Stimulated activated naive B cell treated with anti-CD40 and anti-IgM and Interleukin-4, amounts not matched to agents 10 μg/mL and 1 μg/mL and 100 μg/mL, for 72 hours (primary cell): ENCODE measurements at places on chromosomes 11 and 22.

DNA sequence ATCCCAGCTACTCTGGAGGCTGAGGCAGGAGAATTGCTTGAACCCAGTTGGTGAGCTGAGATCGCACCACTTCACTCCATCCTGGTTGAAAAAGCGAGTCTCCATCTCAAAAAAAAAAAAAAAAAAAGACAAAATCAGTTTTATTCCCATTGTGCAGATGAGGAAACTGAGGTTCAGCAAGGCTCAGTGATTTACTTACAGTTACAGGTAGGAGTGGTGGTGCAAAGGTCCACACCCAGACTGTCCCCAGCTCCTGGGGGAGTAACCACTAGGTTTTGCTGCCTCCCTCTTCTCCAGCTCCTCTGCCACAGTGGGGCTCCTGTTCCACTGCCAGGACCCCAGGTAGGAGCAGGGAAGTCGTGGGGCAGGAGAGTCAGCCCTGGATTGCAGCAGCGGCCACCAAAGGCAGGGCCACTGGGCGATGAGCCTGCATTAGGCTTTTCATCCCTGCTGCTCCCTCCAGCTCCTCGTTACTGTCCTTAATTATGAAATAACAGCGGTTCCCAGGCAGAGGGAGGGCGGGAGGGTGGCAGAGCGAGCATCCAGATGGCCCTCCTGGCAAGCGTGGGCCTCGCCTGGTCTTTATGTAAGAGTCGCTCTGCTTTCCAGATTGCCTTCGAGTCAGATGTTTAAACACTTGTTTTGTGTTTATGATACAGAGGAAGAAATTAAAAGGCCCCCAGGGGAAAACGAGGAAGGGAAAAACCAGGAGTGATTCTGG, 15.5 kb upstream of the RASD2 start:
- peaks cover 18% of the 10 kb centered on the region for H3K4me1 ChIP-seq
- no peak for DNase-seq
- H3K27ac ChIP-seq, result no peak overlapping the region

GRCh38 chr11:116507849-116508695, 264.7 kb downstream of the BUD13 start:
- H3K36me3 ChIP-seq, result no peaks in the 10 kb centered on the region
- no peak overlapping the region for H3K4me3 ChIP-seq
- H3K27ac ChIP-seq, result no peak overlapping the region
- H3K4me1 ChIP-seq, result no peaks in the 10 kb centered on the region
- DNase-seq, result no peak
- peaks cover 47% of the 10 kb centered on the region for H3K27me3 ChIP-seq

DNA sequence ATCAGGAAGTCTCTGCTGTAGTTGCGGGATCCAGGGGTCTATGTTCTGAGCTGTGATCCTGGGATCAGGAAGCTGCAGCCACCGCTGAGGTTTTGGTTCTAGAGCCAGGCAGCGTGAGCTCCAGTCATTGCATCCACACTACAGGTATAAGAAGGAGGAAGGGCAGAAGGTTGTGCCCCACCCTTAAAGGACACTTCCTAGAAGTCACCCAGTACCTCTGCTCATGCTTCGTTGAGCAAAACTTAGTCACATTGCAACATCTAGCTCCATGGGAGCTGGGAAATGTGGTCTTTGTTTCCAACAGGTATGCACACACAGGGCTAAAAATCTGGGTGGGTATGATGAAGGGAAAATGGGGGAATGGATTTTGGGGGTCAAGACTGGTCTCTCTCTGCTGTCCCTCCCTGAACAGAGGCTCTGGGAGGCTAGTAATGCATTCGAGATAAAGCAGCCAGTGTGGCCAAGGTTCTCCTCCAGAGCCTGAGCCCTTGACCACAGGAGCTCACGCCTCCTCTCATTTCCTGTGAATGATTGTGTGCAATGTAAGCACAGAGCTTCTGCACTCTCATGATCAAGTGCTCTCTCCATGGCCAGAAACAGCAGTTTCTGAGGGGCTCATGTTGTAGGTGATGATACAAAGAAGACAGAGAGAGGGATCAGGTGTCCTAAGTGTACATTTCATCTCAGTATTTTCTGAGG, 86.8 kb upstream of the OR4B1 start:
- peaks cover 15% of the 10 kb centered on the region for H3K4me1 ChIP-seq
- no peak overlapping the region for H3K4me3 ChIP-seq
- H3K27me3 ChIP-seq, result no peaks in the 10 kb centered on the region
- H3K36me3 ChIP-seq, result peaks cover 29% of the 10 kb centered on the region
- no peak overlapping the region for H3K27ac ChIP-seq
- no peak for DNase-seq

DNA sequence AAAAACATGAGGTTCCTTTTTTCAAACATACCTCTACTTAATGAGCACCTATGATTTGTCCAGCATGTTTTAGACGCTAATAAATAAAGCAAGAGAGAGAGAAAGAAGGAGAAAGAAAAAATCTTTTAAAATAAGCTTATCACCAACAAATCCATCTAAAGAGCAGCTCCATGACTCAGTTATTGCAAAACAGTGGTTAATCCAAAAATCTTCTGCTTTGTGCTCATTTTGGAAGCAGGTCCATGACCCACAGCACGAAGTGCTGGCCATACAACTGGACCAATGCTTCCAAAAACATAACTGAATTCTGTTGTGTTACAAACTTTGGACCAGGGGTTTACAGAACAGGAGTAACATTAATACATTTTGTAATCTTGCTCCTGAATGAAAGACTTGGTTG, 696.6 kb downstream of the KCNA4 start:
- no peak overlapping the region for H3K4me3 ChIP-seq
- no peaks in the 10 kb centered on the region for H3K36me3 ChIP-seq
- H3K27ac ChIP-seq, result no peak overlapping the region
- DNase-seq, result no peak
- no peaks in the 10 kb centered on the region for H3K27me3 ChIP-seq

- H3K36me3 ChIP-seq, result peaks cover 38% of the 10 kb centered on the region
- peak overlapping the region; percentile 79 for H3K27ac ChIP-seq
- no peaks in the 10 kb centered on the region for H3K27me3 ChIP-seq
- no peak overlapping the region for H3K4me3 ChIP-seq
Observed at GRCh38 chr11:3786781-3787428, 10.4 kb downstream of the NUP98 start.

DNA sequence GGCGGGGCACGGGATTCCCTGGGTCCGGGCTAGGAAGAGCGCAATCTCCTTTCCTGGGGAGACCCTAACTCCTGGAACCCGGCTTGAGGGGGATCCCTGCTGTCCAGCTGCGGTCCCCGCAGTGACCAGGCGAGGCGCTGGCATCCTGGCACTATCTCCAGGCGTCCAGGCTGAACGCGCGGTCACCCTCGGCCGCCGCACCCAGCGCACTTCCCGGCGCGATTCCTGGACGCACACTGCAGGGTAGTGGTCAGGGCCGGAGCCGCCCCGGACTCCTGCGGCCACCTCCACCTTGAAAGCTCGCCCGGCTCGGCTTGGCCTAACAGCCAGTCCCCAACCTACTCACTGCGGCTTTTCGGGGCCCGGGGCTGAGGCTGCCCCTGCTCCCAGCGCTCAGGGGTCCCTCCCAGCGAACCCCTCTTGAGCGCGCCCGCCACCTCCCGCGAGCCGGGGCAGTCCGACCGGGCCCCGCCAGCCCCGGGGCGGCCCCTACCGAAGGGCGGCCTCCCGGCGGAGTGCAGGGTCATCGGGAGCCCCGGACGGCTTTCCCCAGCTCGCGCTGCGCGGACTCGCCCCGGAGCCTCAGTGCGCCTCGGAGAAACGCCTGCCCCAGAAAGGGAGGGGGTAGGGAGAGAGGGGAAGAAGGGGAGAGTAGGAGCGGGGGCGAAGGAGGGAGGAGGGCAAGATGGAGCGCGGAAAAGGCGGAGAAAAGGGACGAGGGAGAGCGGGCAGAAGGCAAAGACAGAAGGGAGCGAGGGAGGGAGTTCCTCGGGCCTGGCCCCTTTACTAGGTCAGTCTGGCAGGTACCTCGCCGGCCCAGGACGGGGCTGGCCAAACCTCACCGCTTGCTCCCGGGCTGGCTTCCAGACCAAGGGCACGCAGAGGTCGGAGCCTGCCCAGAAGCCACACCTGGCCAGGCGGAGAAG, 1.0 kb downstream of the POU2AF3 start:
- H3K36me3 ChIP-seq, result peaks cover 2% of the 10 kb centered on the region
- peak overlapping the region; percentile 88 for H3K4me3 ChIP-seq
- DNase-seq, result peak; percentile 31
- peaks cover 25% of the 10 kb centered on the region for H3K27me3 ChIP-seq
- peak overlapping the region; percentile 73 for H3K27ac ChIP-seq
- peaks cover 42% of the 10 kb centered on the region for H3K4me1 ChIP-seq

DNA sequence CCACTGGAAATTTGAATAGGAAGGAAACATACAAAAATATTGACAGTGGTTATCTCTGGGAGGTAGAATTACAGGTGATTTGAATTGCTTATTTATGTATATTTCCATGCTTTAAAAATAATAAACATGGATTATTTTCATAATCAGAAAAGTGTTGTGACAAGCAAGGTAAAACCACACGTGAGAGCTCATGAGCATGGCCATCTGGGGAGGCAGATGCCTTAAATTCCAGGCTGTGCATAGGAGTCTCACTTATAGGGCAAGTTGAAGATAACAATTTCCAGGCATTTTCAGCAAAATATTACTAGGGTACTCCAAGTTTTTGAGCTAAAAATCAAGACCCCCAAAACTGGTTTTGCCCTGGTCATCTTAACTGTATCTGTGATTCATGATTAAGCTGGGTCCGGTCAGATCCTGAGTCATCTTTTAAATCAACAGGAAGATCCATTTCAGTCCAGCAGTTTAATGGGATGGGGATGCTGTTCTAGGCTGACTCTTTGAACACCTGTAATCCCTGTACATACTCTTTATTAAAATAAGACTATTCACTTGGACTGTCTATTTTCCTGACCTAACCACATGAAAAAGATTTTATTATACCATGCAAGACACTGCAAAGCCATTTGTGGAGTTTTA, 115.8 kb upstream of the NARS2 start:
- H3K4me1 ChIP-seq, result no peaks in the 10 kb centered on the region
- H3K4me3 ChIP-seq, result no peak overlapping the region
- no peak overlapping the region for H3K27ac ChIP-seq
- no peak for DNase-seq
- peaks cover 28% of the 10 kb centered on the region for H3K27me3 ChIP-seq

GRCh38 chr11:95684170-95684569, 105.4 kb downstream of the FAM76B start:
- DNase-seq, result no peak
- no peak overlapping the region for H3K27ac ChIP-seq
- peaks cover 8% of the 10 kb centered on the region for H3K4me1 ChIP-seq
- no peak overlapping the region for H3K4me3 ChIP-seq

- no peak overlapping the region for H3K27ac ChIP-seq
- no peaks in the 10 kb centered on the region for H3K4me1 ChIP-seq
- H3K4me3 ChIP-seq, result no peak overlapping the region
- no peak for DNase-seq
Observed at GRCh38 chr11:104095791-104096190, 59.4 kb downstream of the DDI1 start.

DNA sequence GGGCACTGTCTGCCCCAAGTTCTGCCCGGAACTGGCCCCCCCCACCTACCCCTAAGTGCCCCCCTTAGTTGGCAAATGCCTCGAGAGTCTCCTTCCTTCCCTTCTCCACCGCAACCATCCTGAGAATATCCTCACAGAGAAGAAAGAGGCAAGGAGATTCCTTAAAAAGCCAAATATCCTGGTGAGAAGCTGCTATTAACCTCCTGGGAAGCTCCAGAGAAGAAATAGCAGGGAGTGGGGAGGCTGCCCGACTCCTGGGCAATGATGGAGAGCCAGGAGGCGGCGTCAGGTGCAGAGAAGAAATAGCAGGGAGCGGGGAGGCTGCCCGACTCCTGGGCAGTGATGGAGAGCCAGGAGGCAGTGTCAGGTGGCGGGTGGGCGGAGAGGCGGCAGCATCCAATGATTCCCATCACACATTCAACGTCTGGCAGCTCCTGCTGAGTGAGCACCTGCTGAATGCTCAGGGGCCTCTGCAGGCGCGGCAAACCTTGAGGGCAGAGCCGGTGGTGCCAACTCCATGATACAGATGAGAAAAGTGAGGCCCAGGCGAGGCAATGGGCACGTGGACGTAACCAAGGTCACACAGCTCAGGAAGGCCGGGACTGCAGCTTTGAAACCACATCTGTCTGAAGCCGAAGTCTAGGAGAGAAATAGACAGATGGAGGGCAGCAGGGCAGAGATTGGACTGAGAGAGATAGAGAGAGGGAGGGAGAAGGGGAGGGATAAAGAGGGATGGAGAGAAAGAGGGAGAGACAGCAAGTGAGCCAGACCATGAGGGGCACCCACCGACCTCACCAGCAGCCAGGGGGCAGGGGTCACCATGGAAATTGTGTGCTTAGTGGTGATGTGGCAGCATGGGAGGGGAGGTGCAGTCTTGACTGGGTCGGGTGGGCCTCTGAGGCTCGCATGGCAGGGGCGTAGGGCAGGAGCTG, 58.3 kb downstream of the CYTH4 start:
- no peaks in the 10 kb centered on the region for H3K36me3 ChIP-seq
- no peak overlapping the region for H3K27ac ChIP-seq
- no peak overlapping the region for H3K4me3 ChIP-seq
- DNase-seq, result no peak

DNA sequence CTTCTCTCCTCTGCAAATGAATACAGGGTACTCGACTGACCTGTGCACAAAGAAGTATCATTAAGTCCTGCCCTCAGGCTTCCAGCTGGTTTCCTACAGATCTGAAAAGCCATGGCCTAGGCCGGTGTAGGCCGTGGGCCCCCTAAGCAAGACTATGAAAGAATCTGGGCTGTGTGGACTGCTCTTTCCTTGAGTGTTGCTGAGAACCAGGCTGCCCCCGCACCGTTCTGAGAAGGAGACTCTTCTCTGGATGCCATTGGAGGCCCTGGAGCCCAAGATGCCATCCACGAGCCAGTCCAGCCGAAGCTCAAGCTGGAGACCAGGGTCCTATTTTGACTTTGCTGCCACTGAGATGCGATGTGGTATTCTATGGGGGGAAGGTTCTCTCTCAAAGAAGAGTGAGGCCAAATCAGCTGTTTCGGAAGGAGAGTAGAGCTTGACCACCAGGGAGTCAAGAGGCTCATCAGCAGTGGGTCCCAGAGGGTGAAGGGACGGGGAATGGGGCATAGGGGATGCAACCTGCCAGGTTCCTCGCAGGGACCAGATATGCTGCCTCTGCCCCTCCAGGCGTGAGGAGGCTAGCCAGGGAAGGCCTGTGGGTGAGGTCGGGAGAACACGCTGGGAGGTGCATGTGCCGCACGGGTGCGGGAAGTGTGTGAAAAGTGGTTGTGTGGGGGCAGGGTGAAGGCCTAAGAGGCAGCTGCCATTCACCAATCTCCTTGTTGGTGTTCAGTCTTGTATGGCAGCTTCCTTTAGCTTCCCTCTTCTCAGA, 96.4 kb upstream of the B3GAT1 start:
- H3K4me1 ChIP-seq, result no peaks in the 10 kb centered on the region
- no peak overlapping the region for H3K27ac ChIP-seq
- H3K4me3 ChIP-seq, result no peak overlapping the region
- H3K27me3 ChIP-seq, result peaks cover 5% of the 10 kb centered on the region
- no peak for DNase-seq
- H3K36me3 ChIP-seq, result no peaks in the 10 kb centered on the region

- no peak overlapping the region for H3K27ac ChIP-seq
- peaks cover 28% of the 10 kb centered on the region for H3K36me3 ChIP-seq
- no peak overlapping the region for H3K4me3 ChIP-seq
- H3K4me1 ChIP-seq, result no peaks in the 10 kb centered on the region
Observed at GRCh38 chr11:72326151-72326848, 82.3 kb upstream of the PHOX2A start.
